Left ventricle myocardium superior (tissue), 1 donor: ENCODE measurements at places on chromosomes 4 and X. TPM values are rescaled to one million over a fixed set of nuclear protein-coding genes. Genes with fewer than 3 reads are reported as not detected.
A peak's percentile ranks its signal among the peaks of the same experiment; 100 is the strongest.

DNA sequence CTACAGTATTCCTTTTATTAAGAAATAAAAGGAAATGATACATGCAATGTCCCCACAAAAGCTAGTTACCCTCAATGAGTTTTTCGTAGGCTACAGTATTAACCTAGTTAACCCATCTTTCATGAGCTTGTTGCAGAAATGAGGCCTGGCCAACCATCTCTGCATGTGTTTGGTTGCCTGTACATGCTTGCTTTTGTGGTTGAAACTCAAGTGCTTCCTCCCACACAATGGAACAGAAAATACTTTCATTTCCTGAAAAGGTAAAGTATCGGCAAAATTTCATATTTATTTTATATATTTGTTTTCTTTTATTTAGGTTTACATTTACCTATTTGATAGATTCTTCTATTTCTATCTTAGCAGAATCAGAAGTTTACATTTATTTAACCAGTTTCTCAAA is 214.6 kb upstream of the FAM241A start:
- no peak for DNase-seq

DNA sequence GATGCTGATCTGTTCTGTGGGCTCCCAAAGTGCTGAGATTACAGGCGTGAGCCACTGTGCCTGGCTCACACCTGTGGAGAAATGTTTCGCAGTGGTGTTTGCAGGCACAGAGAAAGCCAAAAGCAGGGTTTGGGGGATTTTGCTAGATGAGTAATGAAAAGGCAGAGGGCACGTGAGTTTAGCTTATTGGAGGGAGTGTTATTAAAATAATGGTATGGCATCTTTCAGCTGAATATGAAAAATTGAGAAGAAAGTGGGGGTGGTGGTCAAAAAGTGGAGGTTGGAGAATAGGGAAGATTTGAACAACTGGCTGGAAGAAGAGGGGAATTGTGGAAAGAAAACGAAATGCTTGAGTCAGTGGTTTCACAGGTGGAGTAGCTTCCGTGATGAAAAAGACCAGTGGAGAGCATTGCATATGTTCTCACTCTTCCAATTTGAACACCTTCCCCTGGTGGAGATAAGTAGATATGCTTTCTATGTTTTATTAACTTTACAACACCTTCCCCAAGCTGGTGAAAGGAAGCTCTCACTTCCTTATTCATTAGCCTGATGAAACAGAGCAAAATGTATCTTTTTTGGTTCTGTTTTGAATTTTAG is 1.1 kb upstream of the CHST7 start:
- no peak for DNase-seq

GRCh38 chrX:131219271-131219670 is 69.8 kb downstream of the IGSF1 start:
- no peak for DNase-seq

DNA sequence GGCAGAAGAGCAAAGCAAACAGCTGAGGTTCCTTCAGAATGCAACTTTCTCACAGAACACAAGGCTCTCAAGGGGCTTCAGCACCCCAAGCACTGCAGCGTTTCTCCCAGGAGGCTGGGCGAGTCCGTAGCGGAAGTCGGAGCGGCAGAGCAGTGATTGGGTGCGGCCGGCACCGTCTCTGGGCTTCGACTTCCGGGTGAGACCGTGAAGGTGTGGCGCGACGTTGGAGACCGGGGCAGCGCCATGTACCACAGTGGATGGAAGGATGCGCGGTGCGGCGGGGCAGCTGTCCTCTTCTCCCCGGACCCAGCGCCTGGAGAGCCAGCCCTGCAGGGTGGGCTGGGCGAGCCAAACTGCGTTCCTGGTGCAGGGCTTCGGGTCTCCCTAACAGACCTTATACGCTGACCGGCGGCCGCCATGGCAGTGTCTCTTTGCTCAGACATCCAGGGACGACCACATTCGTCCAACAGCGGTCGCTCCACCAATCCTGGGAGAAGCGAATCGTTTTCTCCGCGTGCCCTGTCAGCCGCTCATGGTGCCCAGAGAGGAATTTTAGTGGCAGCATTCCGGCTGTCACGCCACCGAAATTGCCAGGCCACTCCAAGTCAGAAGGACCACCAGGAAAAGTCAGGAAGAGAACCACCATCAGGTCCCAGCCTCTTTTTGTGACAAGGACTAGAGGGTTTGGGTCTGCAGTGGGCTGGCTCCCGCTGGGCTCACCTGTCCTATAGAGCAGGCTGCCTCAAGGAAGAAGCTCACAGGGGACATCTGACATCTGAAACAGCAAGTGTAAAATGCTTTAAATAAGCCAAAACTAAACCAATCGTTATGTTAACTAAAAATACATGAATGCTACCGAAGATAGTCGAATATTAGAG is 20.5 kb downstream of the TRIM61 start:
- DNase-seq = peak; percentile 86

- DNase-seq = no peak
These were observed 180.6 kb downstream of the RNF150 start for GRCh38 chr4:140952717-140953116.

- no peak for DNase-seq
These were observed 479.5 kb upstream of the FAM47C start for GRCh38 chrX:36528661-36529060.

- DNase-seq = no peak
These were observed 86.8 kb downstream of the ZNF718 start for GRCh38 chr4:211033-211511.

GRCh38 chrX:149497626-149498025 is 7.5 kb downstream of the IDS start:
- DNase-seq = no peak

GRCh38 chr4:1683261-1683735 is 815 bp downstream of the FAM53A start:
- no peak for DNase-seq

GRCh38 chrX:37796310-37796709 is 16.5 kb downstream of the CYBB start:
- DNase-seq = no peak

GRCh38 chr4:20337261-20337664 is 85.6 kb downstream of the SLIT2 start:
- DNase-seq = no peak

The GRXCR1 gene
- total RNA-seq = not detected

The SMIM14 gene
- 8.7 TPM for total RNA-seq

The ALAS2 gene
- total RNA-seq = not detected

The MBNL3 gene
- total RNA-seq = 31.4 TPM

The SOWAHD gene
- 0.32 TPM for total RNA-seq

The FHIP1A gene
- 20.2 TPM for total RNA-seq

The NDST3 gene
- total RNA-seq = not detected

The MAGEA3 gene
- total RNA-seq = not detected
